Natural killer cell (primary cell): ENCODE measurements at places on chromosomes 12 and 14.

GRCh38 chr14:73633116-73634010 lies 11.4 kb upstream of the DNAL1 start:
- H3K4me3 ChIP-seq, result peak overlapping the region; percentile 44
- peaks cover 17% of the 10 kb centered on the region for H3K4me1 ChIP-seq
- H3K27ac ChIP-seq, result no peak overlapping the region
- DNase-seq, result peak; percentile 42

DNA sequence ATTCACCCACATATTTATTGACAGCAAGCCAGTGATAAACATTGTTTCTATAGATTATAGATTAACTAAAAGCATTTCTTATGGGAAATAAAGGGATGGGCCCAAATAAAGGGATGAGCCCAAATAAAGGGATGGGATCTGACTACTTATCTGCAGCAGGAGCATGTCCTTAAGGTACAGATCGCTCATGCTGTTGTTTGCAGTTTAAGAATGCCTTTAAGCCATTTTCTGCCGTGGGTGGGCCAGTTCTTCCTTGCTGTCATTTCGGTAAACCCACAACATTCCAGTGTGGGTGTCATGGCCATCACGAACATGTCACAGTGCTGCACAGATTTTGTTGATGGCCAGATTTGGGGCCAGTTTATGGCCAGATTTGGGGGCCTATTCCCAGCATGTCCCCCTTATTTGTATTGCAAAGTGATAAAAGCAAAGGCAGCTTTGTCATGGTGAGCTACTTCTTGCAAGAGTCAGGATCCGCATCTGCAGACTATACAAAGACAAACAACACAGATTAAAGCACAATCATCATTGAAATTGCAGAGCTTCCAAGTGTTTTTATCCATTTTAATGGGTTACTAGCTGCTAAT lies 700.7 kb downstream of the LRFN5 start:
- no peaks in the 10 kb centered on the region for H3K36me3 ChIP-seq
- no peaks in the 10 kb centered on the region for H3K4me1 ChIP-seq
- DNase-seq, result no peak
- H3K27ac ChIP-seq, result no peak overlapping the region
- no peak overlapping the region for H3K4me3 ChIP-seq
- no peaks in the 10 kb centered on the region for H3K27me3 ChIP-seq

- no peaks in the 10 kb centered on the region for H3K27me3 ChIP-seq
- no peaks in the 10 kb centered on the region for H3K4me1 ChIP-seq
- H3K4me3 ChIP-seq, result no peak overlapping the region
- DNase-seq, result no peak
- no peaks in the 10 kb centered on the region for H3K36me3 ChIP-seq
Measured at GRCh38 chr14:68241862-68242487, 422.4 kb downstream of the RAD51B start.

DNA sequence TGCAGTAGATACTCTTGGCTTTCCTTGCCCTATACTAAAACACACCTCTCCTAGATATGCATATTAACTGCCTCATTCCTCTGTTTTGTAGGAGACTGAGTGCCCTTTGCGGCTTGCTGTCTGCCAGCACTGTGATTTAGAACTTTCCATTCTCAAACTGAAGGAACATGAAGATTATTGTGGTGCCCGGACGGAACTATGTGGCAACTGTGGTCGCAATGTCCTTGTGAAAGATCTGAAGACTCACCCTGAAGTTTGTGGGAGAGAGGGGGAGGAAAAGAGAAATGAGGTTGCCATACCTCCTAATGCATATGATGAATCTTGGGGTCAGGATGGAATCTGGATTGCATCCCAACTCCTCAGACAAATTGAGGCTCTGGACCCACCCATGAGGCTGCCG lies 15.4 kb downstream of the TRAFD1 start:
- no peaks in the 10 kb centered on the region for H3K27me3 ChIP-seq
- H3K36me3 ChIP-seq, result peaks cover 77% of the 10 kb centered on the region
- no peak for DNase-seq
- no peaks in the 10 kb centered on the region for H3K4me1 ChIP-seq
- no peak overlapping the region for H3K27ac ChIP-seq

GRCh38 chr12:76329606-76330005 lies 18.6 kb downstream of the BBS10 start:
- H3K4me1 ChIP-seq, result no peaks in the 10 kb centered on the region
- no peak for DNase-seq
- no peak overlapping the region for H3K27ac ChIP-seq

DNA sequence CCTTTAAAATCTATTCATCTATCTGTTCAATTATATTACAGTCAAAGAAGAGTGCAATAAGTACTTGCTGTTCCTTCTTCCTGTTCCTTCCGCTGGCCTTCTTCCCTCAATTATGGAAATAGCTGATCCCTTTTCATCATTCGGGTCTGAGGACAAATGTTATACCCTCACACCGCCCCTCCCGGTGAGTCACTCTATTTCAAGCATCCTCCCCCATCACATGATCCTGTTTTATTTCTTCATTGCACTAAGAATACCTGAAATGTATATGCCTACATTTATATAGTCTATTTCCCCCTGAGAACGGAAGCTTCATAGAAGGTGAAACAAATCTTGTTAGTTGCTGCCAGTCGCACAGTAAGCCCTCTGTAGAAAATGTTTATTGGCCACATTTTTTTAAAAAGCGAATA lies 2.5 kb downstream of the SLC38A1 start:
- peak; percentile 75 for DNase-seq
- H3K4me1 ChIP-seq, result peaks cover 28% of the 10 kb centered on the region
- H3K36me3 ChIP-seq, result peaks cover 3% of the 10 kb centered on the region
- peak overlapping the region; percentile 74 for H3K4me3 ChIP-seq
- H3K27me3 ChIP-seq, result no peaks in the 10 kb centered on the region
- peak overlapping the region; percentile 94 for H3K27ac ChIP-seq

- no peaks in the 10 kb centered on the region for H3K27me3 ChIP-seq
- H3K27ac ChIP-seq, result no peak overlapping the region
- H3K36me3 ChIP-seq, result no peaks in the 10 kb centered on the region
- no peaks in the 10 kb centered on the region for H3K4me1 ChIP-seq
- H3K4me3 ChIP-seq, result no peak overlapping the region
- no peak for DNase-seq
Measured at GRCh38 chr12:92604786-92605185, 98.0 kb upstream of the PLEKHG7 start.

GRCh38 chr14:95504135-95505029 lies 12.1 kb downstream of the SYNE3 start:
- H3K27me3 ChIP-seq, result no peaks in the 10 kb centered on the region
- H3K27ac ChIP-seq, result no peak overlapping the region
- no peak overlapping the region for H3K4me3 ChIP-seq
- peaks cover 5% of the 10 kb centered on the region for H3K36me3 ChIP-seq

DNA sequence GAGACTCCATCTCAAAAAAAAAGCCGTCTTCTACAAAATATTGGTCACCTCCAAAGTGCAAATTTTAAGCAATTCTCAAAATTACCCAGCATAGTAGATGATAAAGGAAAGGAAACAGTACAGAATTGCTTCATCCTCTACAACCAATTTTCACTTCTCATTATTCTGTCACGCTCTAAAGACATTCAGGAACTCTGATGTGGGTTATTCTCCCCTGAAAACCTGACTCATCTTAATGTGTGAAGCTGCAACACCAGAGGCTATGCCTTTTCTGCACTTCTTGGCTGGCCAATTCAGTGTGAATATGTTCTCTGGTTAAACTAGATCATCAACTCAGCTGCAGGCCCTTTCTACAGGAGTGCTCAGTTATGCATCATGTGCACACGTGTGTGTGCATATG lies 11.0 kb downstream of the PTGER2 start:
- no peak overlapping the region for H3K4me3 ChIP-seq
- peak; percentile 37 for DNase-seq
- H3K27me3 ChIP-seq, result no peaks in the 10 kb centered on the region
- H3K4me1 ChIP-seq, result peaks cover 47% of the 10 kb centered on the region
- peaks cover 24% of the 10 kb centered on the region for H3K36me3 ChIP-seq

GRCh38 chr14:91893669-91894068 lies 26.3 kb upstream of the TC2N start:
- H3K27ac ChIP-seq, result no peak overlapping the region
- H3K27me3 ChIP-seq, result no peaks in the 10 kb centered on the region
- H3K4me3 ChIP-seq, result no peak overlapping the region
- DNase-seq, result no peak
- H3K4me1 ChIP-seq, result peaks cover 26% of the 10 kb centered on the region

- H3K27me3 ChIP-seq, result no peaks in the 10 kb centered on the region
- no peak overlapping the region for H3K27ac ChIP-seq
- H3K36me3 ChIP-seq, result peaks cover 2% of the 10 kb centered on the region
- no peak for DNase-seq
- H3K4me3 ChIP-seq, result no peak overlapping the region
Measured at GRCh38 chr12:116996093-116996492, 85.3 kb downstream of the FBXW8 start.

DNA sequence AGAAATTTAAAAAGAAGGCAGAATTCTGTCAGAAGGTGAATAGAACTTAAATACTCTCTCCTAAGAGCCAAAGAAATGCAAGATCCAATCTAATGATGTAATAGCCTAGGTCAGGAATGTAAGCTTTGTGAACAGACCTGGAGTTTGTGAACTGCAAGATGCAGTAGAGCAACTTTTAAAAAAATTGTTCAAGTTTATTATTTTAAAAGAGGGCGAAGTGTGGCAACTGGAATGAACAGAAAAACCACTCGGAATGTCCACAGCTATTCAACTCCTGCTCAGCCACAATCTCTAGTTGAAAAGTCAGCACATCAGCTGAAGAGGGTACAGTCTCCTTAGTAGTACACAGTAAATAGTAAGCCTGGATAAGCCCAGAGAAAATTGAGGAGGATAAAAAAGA lies 228.8 kb downstream of the PPFIA2 start:
- H3K4me1 ChIP-seq, result no peaks in the 10 kb centered on the region
- no peak overlapping the region for H3K4me3 ChIP-seq
- H3K27me3 ChIP-seq, result no peaks in the 10 kb centered on the region
- DNase-seq, result no peak

DNA sequence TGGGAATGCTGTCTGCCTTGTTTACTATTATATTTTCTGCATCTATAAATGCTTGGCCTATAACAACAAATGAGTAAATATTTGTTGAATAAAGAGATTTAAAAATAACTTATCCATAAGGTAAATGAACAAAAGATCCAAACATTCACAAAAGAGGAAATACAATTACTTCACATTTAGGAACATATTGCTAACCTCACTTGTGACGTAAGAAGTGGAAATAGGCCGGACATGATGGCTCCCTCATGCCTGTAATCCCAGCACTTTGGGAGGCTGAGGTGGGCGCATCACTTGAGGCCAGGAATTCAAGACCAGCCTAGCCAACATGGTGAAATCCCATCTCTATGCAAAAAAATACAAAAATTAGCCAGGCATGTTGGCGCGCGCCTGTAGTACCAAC lies 25.7 kb upstream of the CKAP4 start:
- no peak for DNase-seq
- H3K4me3 ChIP-seq, result no peak overlapping the region
- H3K36me3 ChIP-seq, result no peaks in the 10 kb centered on the region
- H3K27ac ChIP-seq, result no peak overlapping the region
- H3K4me1 ChIP-seq, result no peaks in the 10 kb centered on the region
- no peaks in the 10 kb centered on the region for H3K27me3 ChIP-seq

DNA sequence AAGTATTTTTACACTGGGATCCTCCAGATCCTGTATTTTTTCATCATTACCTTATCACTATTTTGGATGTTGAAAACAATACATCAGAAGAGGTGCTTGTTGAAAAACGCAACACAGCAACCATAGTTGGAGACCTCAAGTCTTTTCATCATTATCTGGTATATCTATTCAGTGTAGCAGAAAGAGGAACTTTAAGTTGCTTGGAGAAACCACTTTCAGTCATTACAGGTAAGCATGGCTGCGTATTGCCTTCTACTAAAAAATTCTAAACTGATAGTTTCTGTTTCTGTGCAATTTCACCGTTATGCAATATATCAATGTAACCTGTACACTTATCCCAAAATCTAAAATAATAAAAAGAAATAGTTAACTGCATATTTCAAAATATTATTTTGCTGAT lies 32.2 kb upstream of the PTPRQ start:
- no peaks in the 10 kb centered on the region for H3K27me3 ChIP-seq
- H3K4me3 ChIP-seq, result no peak overlapping the region
- H3K4me1 ChIP-seq, result no peaks in the 10 kb centered on the region
- DNase-seq, result no peak
- H3K36me3 ChIP-seq, result no peaks in the 10 kb centered on the region
- H3K27ac ChIP-seq, result no peak overlapping the region

DNA sequence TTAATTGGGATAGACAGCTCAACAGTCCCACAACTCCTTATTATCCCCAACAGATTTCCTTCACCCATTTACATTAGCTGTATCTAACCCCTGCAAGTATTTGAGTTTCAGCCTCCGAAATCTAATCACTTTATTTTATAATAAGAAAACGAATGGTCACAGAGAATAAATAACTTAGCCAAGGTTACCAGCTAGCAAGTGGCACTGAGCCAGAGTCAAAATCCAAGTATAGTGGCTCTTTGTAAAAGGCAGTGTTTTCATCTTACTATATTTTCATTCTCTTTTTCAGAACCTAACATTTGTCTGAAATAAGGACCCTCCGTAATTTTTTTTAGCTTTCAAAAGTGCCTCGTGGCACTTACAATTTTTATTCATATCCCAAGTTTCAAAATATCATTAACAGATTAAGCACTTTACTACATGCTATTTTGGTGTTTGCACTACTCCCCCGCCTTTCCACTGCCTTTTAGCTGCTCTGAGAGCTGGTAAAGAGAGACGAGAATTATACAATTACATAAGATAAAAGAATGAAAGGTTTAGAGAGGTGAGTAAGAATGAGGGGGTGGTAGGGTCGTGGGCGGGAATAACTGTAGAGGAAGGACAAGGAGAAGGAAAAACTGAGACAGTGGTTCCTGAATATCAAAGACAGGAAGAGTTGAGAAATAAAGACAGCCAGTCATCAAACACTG lies 3.7 kb upstream of the USP15 start:
- no peaks in the 10 kb centered on the region for H3K27me3 ChIP-seq
- H3K4me1 ChIP-seq, result peaks cover 3% of the 10 kb centered on the region
- no peak overlapping the region for H3K4me3 ChIP-seq
- H3K36me3 ChIP-seq, result no peaks in the 10 kb centered on the region
- no peak overlapping the region for H3K27ac ChIP-seq
- no peak for DNase-seq

- peak within 1 kb of the TSS; percentile 61 for H3K27ac ChIP-seq
- DNase-seq, result peak; percentile 80
- peaks cover 46% of the 10 kb centered on the region for H3K4me1 ChIP-seq
- H3K36me3 ChIP-seq, result no peaks in the 10 kb centered on the region
Measured at GRCh38 chr12:6444704-6445688, at the start of gene CD27. TSS of gene CD27 (plus strand) at chr12:6444955. CDS start at chr12:6445096, 141 bp downstream.

- H3K4me3 ChIP-seq, result no peak overlapping the region
- no peak for DNase-seq
- H3K27me3 ChIP-seq, result no peaks in the 10 kb centered on the region
- H3K36me3 ChIP-seq, result no peaks in the 10 kb centered on the region
- no peak overlapping the region for H3K27ac ChIP-seq
- H3K4me1 ChIP-seq, result no peaks in the 10 kb centered on the region
Measured at GRCh38 chr12:103353913-103354312, 141.9 kb downstream of the C12orf42 start.
